ENCODE measurements at places on chromosomes 6 and 20. TPM values are rescaled to one million over a fixed set of nuclear protein-coding genes. Genes with fewer than 3 reads are reported as not detected.

Gene SSTR4
- not detected for total RNA-seq

Gene ELOVL2
- total RNA-seq, result 0.12 TPM

Gene KIF25
- total RNA-seq, result 0.41 TPM

Gene IL20RA
- 12.2 TPM for total RNA-seq

Gene CRISP3
- not detected for total RNA-seq

Gene TSPO2
- total RNA-seq, result not detected

Gene SPATS1
- not detected for total RNA-seq

Gene SNX21
- 14.0 TPM for total RNA-seq

Gene LY6G5B
- total RNA-seq, result 15.5 TPM

Gene KHDRBS2
- total RNA-seq, result 1.1 TPM

Gene PDE10A
- total RNA-seq, result 1.7 TPM

Gene SLC4A11
- total RNA-seq, result 0.31 TPM

Gene RSPH4A
- total RNA-seq, result 0.19 TPM

Gene CD109
- total RNA-seq, result 9.1 TPM

Gene BHLHE23
- total RNA-seq, result not detected

Gene GNAS-AS1
- 1.0 TPM for total RNA-seq

Gene PDYN
- not detected for total RNA-seq

Gene NR2E1
- total RNA-seq, result not detected

Gene LCA5
- 1.1 TPM for total RNA-seq

Gene MYBL2
- total RNA-seq, result 19.5 TPM

Gene MRAP2
- 6.3 TPM for total RNA-seq

Gene ZMYND8
- 64.9 TPM for total RNA-seq

Gene GPX5
- not detected for total RNA-seq

Gene LPA
- 0.22 TPM for total RNA-seq

Gene VARS2
- 27.6 TPM for total RNA-seq

Gene EEF1A2
- 1.3 TPM for total RNA-seq

Gene STX16
- 70.4 TPM for total RNA-seq
